ENCODE measurements at places on chromosomes 2 and 18.

GRCh38 chr2:132911726-132912724, 242.0 kb upstream of the LYPD1 start:
- no peak for DNase-seq

- DNase-seq = no peak
These were observed 2021.1 kb upstream of the CELF4 start for GRCh38 chr18:39586741-39587140.

DNA sequence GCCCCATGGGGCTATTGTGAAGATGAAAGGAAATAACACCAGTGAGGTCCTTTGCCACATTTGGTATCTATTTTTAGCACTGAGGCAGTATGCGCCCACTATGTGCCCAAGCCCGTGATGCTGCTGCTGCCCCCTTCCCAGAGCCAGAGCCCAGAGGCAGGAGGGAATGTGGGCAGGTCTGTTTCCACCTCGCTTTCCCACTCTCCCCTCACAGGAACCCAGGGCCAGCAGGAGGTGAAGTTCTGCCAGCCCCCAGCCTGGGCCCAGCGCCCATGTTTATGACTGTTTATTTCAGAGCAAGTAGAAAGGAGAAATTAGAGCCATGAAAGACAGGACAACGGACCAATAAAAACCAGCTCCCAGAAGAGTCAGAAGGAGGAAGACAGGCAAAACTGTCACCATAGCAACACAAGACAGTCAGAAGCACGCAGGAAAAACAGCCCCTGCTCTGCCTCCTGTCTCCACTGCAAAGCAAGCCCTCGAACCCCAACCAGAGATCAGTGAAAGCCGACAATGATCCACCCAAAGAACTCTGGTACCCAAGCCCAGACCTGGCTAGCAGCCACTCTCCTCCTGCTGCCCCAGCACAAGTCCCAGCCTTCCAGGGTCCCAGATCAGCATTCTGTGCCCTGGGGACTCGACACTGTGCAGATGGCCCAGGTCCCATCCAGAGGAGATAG, 1.4 kb downstream of the CYRIA start:
- DNase-seq = no peak

DNA sequence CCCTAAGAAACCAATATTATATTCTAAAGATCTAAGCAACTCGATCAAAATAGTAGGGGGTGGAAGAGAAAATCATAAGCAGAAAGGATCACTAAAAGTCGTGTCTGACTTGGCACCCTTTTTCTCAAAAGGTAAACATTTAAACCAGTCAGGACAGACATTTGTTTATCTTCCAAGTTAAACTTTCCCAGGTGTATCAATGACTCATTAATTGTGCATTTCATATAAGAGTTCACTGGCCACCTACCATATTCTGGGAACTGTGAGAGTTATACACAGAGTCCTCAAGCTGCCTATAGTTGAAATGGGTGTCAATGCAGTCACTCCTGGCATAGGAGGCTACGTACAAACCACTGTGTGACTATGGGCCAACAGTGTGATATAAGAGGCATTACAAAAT, 4.8 kb upstream of the ACVR1 start:
- no peak for DNase-seq

- DNase-seq = no peak
These were observed 16.4 kb upstream of the NFATC1 start for GRCh38 chr18:79379251-79379905.

DNA sequence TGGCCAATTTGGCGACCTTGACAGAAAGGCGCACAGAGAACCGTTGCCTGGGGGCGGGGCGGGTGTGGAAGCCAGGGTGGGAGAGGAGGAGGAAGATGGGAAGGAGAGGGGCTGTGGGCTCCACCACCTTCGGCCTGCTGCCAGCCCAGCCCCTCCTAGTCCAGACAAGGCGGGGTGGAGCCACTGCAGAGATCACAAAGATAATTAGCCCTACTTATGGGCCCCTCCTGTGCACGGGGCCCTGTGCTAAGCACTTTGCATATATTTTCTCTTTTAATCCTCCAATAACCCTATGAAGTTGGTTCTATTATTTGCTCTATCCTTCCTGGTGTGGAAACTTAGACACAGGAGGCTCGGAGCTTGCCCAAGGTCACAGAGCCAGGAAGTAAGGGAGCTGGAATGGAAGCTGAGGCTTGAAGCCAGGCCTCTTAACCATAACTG, 13.7 kb upstream of the ECEL1 start:
- DNase-seq = no peak

DNA sequence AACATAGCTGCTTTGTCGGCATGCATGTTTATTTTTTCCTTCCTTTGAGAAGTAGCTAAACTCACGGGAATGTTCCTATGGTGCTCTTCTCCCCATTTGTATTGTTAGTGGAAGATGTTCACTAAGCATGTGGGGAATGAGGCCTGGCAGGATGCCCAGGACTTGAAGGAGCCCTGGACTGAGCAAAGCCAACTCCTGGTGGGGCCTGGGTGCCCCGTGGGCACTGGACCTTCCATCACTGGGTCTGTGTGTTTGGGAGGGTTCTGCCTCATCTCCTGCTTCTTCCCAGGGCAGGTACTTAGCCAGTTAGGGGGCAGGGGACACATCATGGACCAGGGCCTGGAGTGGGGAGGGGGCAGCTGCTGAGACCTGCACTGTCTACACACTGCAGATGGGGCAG, 49.3 kb downstream of the ACAA2 start:
- no peak for DNase-seq

DNA sequence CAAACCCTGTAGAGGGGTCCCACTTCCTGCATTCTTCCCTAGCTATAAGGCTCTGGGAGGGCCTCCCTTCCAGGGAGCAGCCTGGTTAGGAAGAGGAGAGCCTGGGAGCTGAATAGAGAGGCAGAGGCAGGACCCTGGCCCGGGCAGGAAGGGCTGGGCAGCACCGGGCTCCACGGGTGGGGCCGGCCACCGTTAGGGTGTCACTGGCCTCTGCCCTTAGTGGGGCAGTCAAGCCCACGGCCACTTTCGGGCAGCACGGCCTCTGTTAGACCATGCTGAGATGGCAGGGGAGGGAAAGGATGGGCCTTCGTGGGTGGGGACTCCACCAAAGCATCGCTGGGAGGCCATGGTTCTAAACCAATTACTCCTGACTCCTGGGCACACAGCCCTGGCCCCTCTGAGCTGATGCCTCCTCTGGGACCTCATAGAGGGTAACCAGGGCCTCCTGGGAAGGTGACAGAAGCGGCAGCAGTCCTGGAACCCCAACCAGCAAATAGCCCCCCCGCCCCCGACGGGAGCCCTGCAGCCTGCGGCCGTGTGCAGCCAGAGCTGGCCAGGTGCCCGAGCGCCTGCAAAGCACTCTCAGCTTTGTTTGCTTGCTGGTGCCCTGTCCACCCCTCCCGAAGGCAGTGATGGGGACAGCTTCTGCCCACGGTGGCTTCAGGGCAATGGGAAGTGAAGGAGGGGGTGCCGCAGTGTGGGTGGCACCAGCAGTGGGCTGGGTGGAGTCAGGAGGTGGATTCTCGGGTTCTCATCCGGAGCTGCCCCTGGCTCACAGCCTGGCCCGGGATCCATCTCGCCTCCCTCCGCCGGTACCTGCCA, 16.3 kb upstream of the HPCAL1 start:
- DNase-seq = no peak
